ENCODE measurements at places on chromosomes 5 and 9. TPM values are rescaled to one million over a fixed set of nuclear protein-coding genes. Genes with fewer than 3 reads are reported as not detected.

DNA sequence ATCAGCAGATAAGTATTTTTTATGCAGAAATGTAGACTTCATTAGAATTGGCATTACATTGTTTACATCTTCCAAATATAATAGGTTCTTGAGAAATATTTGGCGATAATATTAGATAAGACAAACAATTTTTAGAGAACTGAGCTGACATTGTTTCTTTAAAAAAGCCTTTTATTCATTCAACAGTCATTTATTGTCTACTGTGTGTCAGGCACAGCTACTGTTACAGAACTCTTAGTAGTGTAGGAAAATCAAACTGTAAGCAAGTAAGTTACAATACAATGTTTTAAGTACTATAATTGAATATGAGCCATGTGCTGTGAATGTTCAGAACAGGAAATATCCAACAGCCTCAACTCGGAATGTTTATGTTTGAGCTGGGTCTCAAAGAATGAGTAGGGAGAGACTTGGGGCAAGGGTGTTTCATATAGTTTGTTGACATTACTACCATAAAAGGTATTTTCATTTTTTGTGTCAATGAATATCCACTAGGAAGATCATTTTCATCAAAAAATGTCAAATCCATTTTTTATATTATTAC, 114.0 kb downstream of the CDC42SE2 start:
- peak; percentile 50 for DNase-seq

- no peak for DNase-seq
Observed at GRCh38 chr5:107619781-107620180, 51.0 kb downstream of the EFNA5 start.

DNA sequence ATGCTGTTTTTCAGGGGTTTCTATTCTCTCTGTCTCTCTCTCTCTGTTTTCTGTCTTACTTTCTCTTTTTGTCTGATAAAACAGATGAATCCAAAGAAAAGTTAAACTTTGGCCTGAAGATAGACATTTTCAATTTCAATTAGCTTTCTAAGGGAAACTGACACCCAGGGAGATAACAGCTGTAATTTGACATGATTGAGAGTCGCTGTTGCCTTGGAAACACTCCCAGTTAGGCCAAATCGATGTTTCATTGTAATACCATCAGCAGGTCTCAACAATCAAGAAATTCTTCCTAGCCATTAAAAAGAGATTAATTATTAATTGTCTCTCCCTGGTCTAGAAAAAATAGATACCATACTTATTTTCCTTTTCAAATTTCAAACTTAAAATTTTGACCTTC, 53.0 kb downstream of the ENTREP1 start:
- no peak for DNase-seq

DNA sequence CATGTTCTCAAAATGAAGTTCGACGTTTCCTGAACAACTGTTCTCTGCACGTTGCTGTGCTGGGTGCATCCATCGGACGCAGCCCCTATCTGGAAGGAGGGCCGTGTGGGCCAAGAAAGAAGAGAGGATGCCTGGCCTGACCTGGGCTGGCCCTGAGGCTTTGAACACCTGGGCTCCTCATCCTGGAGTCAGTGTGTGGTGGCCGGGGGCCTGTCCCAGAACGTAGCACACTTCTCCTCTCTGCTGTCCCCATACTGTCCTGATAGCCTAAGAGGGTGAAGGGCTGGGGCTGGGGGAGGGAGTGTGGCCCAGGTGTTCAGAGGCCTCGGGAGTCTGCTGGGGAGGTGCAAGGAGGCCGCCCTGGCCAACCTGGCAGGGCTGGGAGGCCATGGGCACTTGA, 21.5 kb downstream of the COL5A1 start:
- DNase-seq, result no peak

FGF10 gene
- not detected for total RNA-seq

- DNase-seq, result no peak
Observed at GRCh38 chr5:39826051-39826450, 401.3 kb upstream of the DAB2 start.

DNA sequence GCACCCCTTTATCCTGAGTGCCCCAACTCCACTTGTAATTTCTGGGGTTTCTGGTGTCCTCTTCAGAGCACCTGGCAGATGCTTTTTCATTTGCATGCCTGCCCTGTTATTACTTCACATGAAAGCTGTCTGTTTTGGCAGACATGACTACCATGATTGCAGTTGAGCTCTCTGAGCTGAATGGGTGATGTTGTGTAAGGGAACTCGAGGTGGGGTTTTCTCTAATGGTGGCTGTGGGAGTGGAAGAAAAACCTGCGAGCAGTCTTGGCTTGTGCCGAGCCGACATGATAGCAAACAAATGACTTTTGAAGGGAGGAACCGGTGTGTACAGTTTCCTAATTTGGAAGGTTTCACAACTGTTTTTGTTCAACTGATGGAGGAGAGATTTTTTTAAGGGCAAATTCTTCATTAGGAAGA, 196.2 kb downstream of the AOPEP start:
- DNase-seq, result no peak

GRCh38 chr5:158907856-158908255, 191.9 kb downstream of the EBF1 start:
- no peak for DNase-seq

- no peak for DNase-seq
Observed at GRCh38 chr5:58885260-58885659, 302.4 kb downstream of the RAB3C start.

DNA sequence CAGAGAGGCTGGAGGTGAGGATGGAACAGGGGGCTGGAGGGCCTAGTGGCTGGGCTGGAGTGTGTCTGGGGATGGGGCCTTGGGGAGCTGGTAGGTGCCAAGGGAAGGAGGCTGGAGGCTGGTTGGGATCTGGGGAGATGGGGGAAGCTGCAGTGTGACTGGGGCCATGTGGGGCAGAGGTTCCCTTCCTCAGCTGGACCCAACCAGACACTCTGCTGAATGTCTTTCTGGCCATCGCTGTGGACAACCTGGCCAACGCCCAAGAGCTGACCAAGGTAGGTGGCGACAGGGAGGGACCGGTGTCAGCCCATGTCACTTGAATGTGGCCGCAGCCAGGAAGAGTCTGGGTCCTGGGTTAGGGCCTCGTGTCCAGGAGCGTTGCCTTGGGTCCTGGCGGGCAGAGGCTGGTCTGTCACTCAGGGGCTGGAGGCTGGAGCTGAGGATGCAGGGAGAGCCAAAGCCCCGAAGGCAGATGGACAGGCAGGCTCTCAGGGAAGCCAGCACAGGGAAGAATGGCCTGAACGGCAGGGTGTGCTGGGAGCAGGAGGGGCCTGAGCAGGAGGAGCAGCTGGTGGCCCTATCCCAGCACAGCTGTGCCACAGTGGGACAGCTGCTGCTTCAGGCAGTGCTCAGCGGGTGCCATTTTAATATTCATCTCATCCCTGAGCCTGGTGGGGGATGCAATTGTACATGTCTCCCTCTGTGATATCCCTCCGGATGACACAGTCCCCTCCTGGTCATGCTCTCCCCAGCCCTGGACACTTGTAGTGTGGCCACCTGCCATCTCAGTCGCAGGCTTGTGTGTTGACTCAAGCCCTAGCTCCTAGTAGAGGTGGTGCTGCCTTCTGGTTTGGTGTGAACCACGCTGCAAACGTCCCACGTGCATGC, 132.5 kb downstream of the CACNA1B start:
- no peak for DNase-seq

CBY3 gene
- total RNA-seq, result not detected

CDHR2 gene
- 0.25 TPM for total RNA-seq

CCDC171 gene
- total RNA-seq, result 0.26 TPM

IFNA21 gene
- not detected for total RNA-seq

GRCh38 chr5:111262815-111263214, 38.6 kb downstream of the CAMK4 start:
- no peak for DNase-seq

ZBTB43 gene
- 42.6 TPM for total RNA-seq

CD180 gene
- total RNA-seq, result not detected

DNA sequence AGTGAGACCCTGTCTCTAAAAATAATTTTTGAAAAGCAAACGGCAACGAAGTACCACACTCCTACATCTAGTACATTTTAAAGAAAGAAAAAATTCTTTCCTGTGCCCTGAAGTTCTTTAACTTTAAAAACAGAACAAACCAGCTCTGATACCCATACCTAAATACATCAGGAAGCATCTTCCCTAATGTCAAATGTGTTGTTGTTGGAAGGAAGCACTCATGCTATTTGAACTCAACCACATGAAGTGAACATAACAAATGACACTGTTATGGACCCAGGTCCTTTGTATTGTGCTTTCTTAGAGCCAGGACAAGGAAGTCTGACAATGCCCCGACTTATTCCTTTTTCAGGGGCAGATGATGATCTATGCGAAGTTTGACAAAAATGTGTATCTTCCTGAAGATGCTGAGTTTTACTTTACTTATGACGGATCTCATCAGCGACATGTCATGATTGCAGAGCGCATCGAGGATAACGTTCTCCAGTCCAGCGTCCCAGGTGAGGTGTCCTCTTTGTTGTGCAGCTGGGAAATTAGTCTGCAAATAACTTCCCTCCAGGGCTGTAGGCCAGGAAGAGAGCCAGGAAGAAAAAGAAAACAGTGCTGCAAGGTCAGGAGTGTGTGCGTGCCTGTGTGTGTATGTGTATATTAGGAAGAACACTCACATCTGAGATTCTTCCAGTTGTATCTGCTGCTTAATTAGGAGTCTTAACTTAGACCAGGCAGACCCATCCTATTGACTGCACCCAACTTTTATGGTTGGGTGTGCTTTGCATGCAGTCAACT, 123.7 kb downstream of the ARHGEF28 start:
- DNase-seq, result peak; percentile 59

NIM1K gene
- not detected for total RNA-seq

DNA sequence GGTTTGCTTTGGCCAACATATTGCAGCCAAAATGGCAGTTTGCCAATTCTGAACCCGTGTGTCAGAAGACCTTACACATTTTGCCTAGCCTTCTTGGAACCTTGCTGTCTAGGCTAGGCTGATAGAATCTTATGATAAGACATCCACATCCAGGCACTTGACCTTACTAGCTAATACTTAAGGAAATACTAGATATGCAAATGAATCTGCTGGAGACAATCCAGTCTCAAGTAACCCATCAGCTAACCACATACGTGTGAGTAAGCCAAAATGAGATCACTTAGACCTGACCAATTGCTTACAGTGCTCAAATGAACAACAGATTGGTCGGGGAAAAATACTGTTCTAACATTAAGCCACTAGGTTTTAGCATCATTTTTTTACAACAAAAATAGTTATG, 1504.6 kb upstream of the CDH9 start:
- DNase-seq, result no peak

- peak; percentile 89 for DNase-seq
Observed at GRCh38 chr9:76677481-76678055, 86.7 kb upstream of the PCA3 start.

DNA sequence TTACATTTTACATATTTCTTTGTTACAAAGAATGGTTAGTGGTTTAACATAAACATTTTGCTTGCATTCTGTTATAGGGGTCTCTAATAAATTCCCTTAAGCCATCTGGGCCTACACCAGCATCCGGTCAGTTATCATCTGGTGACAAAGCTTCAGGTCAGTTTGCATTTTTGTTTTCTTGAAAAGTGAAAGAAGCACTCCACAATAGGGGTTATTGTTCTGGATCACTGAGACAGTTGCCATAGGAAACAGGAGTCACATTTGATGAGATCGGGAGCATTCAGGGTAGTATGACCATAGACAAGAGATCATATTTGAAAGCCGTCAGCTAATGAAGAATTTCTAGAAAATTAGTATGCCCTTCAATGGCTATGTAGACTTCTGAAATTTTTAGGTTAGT, 63.6 kb downstream of the NUP214 start:
- DNase-seq, result no peak

GRCh38 chr5:43415935-43416802, 4.0 kb upstream of the CCL28 start:
- DNase-seq, result no peak

GRCh38 chr9:117017414-117017985, 330.4 kb downstream of the TRIM32 start:
- no peak for DNase-seq

PAPPA gene
- under 0.01 TPM for total RNA-seq

ANKDD1B gene
- 0.51 TPM for total RNA-seq

Measured in dermis microvascular lymphatic vessel endothelial cell (primary cell).